Progenitor cell of endocrine pancreas (in vitro differentiated cells): ENCODE measurements at places on chromosomes 11 and 22. TPM values are rescaled to one million over a fixed set of nuclear protein-coding genes. Genes with fewer than 3 reads are reported as not detected.

The POU2AF2 gene
- total RNA-seq = not detected in 2 replicates

The OR51I1 gene
- total RNA-seq = not detected in 2 replicates

DNA sequence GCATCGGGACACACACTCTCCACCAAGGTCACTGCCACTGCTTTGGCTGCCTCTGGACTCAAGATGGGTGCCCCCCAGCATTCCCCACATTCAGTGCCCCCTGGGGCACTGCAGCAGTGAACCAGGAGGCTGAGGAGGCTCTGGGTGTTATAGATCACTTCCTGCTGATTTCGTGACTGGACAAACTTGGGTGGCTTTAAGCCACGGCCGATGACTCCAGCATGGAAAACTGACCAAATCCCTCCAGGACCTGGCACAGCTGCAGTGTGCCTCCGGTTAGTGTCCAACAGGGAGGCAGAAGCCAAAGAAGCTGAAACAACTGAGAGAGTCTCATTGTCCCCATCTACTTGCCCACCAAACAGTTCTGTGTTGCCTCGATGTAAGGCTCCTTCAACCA is 1.2 kb upstream of the GANAB start:
- H3K36me3 ChIP-seq = peaks cover 2% of the 10 kb centered on the region
- H3K4me3 ChIP-seq = no peak overlapping the region
- peaks cover 14% of the 10 kb centered on the region for H3K4me1 ChIP-seq
- DNase-seq = no peak
- no peaks in the 10 kb centered on the region for H3K27me3 ChIP-seq
- H3K27ac ChIP-seq = no peak overlapping the region

- no peaks in the 10 kb centered on the region for H3K36me3 ChIP-seq
- H3K4me1 ChIP-seq = peaks cover 7% of the 10 kb centered on the region
- no peaks in the 10 kb centered on the region for H3K27me3 ChIP-seq
- H3K4me3 ChIP-seq = peak within 1 kb of the TSS; percentile 94
- peak; percentile 74 for DNase-seq
Measured at GRCh38 chr22:50326956-50327710, at the start of gene DENND6B. DENND6B (minus strand) TSS chr22:50327012; CDS start chr22:50326988, 24 bp downstream.

DNA sequence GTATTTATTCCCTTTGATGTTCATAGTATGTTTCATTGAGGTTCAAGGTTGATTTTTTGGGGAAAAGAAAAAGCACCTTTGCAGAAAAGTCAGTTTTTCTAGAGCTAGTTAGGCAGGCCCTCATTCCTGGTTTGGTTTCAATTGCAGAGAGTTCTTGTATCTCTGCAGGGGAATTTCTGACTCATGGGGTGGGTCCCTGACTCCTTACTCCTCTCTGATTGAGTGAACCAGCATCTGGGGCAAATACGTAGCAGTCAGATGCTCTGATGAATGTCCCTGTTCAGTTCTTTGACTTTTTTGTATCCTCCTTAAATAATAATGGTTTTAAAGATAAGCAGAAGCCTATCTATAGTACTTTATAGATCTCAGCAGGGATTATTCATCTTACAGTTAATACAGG is 7.7 kb upstream of the NCR3LG1 start:
- no peak overlapping the region for H3K4me3 ChIP-seq
- no peak for DNase-seq
- H3K36me3 ChIP-seq = peaks cover 3% of the 10 kb centered on the region
- H3K4me1 ChIP-seq = no peaks in the 10 kb centered on the region
- no peaks in the 10 kb centered on the region for H3K27me3 ChIP-seq
